ENCODE measurements at places on chromosomes 16 and 17.

- DNase-seq, result peak; percentile 79
These were observed 8.1 kb upstream of the CPNE2 start for GRCh38 chr16:57084257-57084770.

- no peak for DNase-seq
These were observed 14.4 kb upstream of the TIMP2 start for GRCh38 chr17:78939615-78940014.

GRCh38 chr16:77767211-77767610, 21.2 kb upstream of the VAT1L start:
- DNase-seq, result no peak

GRCh38 chr17:57419940-57420550, 163.7 kb downstream of the MSI2 start:
- DNase-seq, result no peak

- DNase-seq, result peak; percentile 92
These were observed 7.6 kb upstream of the NXPH3 start for GRCh38 chr17:49567871-49568694.

GRCh38 chr17:82240506-82241182, 11.8 kb downstream of the SLC16A3 start:
- DNase-seq, result no peak

GRCh38 chr17:35944151-35944550, 638 bp upstream of the LYZL6 start:
- DNase-seq, result no peak

- DNase-seq, result peak; percentile 54
These were observed 9.9 kb downstream of the FMNL1 start for GRCh38 chr17:45231481-45232116.

DNA sequence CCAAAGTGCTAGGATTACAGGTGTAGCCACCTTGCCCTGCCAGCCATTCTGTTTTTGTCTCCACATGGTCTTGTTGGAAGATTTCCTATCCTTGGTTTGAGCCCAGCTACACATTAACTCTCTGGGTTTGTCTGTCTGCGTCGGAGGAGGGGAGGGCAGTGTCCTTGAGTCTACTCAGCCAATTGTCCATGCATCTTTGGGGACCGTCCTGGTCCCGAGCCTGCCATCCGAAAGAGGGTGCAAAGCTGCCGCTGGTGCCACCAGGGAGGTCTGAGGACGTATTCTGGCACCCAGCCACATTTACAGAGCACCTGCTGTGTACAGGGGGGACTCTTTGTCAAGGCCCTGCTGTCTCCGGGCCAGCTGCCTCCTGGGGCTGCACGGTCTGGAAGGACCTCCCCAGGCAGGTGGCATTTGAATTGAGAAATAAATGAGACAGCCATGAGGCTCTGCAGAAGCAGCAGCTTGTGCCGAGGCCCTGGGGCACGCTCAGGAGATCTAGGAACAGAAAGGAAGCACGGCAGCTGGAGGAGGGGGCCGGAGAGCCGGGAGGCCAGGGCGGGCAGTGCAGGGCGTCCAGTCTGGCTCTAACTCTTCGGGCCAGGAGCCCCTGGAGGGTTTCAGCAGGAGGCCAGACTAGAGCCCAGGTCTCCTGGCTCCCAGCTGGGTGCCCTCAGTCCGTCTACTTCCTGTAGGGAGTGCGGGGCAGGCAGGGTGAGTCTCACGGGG, 1.5 kb downstream of the CYBA start:
- DNase-seq, result no peak

DNA sequence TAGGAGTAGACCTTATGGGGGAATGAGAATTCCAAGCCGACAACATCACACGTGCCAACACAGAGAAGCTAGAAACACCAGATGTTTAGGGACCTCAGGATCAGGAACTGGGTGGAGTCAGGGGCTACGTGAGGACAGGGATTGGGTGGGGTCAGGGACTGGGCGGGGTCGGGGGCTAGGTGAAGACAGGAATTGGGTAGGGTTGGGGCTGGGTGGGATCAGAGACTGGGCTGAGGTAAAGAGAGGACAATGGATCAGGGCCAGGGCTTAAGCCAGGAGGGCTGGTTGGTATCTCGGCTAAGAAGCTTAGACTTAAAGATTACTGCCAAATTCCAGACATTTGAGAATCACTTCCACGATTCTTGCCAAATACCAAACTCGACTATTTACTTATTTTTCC, 11.6 kb downstream of the TEKT5 start:
- peak; percentile 31 for DNase-seq

DNA sequence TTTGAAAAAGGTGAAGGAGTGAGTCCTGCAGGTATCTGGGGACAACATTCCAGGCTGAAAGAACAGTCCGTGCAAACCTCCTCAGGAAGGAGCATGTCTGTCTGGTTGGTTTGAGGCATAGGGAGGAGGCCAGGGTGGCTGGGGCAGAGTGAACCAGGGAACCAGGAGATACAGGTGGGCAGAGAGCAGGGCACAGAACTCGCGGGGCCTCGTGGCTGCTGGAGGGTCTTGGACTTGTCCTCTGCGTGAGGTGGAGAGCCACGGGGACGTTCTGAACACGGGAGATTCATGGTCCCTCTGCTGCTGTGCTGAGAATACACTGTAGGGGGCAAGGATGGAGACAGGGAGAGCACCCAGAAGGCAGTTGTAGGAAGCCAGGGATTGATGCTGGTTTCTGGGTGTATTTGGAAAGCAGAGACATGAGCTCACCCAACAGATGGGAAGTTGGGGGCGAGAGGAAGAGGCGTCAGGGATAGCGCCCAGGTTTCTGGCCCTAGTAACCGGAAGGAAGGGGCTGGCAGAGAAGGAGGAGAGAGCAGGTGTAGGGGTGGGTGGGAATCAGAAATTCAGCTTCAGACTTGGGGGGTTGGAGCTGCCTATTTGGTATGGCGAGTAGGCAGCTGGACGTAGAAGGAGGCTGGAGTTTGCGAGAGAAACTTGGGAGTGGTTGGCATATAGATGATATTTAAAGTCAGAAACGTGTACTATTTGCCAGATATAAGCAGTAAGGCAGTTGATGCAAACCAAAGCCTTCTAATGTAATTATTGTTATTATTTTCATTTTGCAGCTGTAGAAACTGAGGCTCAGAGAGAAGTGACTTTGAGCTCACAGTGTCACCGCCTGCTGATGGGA, at the start of gene CCL17:
Gene CCL17 (plus strand): TSS at position 803 of the 853 bp plus-strand sequence. CDS start 9,166 bp downstream, outside the sequence.
- DNase-seq, result no peak

- no peak for DNase-seq
These were observed 6.8 kb downstream of the MAPK8IP3 start for GRCh38 chr16:1712791-1713261.

DNA sequence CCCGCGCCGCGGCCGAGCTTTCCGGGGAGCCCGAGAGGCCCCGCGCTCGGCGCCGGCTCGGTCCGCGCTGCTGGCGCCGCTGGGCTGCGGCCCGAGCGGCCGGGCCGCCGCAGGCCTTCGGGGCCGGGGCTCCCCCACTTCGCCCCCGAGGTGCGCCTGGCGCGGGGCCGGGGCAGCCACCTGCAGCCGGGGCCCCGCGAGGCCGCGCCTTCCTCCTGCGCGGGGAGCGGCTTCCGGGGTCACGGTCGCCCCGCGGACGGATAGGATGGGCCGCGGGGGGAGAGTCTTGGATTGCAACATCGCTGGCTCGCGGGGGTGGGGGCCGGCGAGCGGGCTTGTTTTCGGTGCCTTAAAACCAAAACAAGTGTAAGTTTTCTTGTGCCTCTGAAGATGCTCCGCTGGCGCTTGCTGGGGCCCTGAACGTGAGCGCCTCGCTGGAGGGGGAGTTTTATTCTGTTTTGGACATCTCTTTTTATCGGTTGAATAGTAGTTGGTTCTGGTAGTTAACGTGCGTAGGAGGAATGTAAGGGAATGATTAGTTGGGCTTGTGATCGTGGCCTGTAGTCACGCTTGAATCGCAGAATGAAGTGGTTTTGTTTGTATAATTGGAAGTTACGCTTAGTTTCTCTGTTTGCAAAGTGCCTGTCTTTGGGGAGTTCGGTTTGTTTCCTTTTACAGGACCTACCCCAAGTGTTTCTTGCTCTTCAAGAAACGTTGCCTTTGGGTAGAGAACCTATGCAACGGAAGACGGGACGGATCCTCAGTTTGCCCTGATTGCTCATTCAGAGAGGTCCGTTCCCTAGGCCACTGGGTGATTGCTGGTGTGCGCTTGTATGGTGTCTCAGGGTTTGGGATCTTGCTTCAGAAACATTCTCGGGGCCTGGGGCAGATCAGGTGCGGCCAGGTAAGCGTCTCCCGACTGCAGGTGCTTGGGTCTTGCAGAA, 724 bp downstream of the UBE2I start:
- no peak for DNase-seq

DNA sequence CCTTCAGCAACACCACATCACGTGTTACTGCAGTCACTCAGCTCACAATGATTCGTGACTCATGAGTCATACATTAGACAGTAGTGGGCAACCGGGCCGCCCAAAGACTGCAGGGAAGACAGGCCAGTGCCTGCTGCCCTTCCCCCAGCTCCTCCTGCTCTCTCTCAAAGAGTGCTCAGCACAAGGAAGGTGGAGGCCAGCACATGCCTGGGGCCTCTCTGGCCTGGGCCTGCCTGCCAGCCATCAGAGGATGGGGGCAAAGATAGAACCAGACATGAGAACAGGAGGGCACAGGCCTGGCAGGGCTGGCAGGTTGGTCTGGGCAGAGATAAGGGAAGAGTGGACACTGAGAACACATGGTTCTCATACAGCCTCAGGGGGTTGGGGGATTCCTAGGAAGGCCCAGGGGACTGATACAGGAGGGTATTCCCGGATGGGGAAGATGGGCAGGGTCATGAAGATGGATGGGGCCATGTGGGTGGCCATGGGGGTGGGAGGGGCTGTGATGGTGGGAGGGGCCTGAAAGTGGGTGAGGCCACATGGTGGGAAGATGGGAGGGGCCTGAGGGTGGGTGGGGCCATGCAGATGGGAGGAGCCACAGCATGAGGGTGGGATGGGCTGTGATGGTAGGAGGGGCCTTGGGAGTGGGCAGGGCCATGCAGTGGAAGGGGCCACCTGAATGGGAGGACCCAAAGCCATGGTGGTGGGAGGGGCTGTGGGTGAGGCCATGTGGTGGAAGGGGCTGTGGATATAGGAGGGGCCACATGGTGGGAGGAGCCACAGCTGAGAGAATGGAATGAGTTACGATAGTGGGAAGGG, 29.0 kb downstream of the KATNB1 start:
- DNase-seq, result peak; percentile 92

GRCh38 chr16:52069866-52070265, 477.1 kb downstream of the TOX3 start:
- peak; percentile 15 for DNase-seq

- no peak for DNase-seq
These were observed 19.9 kb upstream of the ATP2C2 start for GRCh38 chr16:84348386-84348888.

GRCh38 chr16:4213737-4214136, 28.1 kb downstream of the SRL start:
- DNase-seq, result no peak

GRCh38 chr17:39951924-39952679, 10.7 kb upstream of the GSDMA start:
- DNase-seq, result no peak

DNA sequence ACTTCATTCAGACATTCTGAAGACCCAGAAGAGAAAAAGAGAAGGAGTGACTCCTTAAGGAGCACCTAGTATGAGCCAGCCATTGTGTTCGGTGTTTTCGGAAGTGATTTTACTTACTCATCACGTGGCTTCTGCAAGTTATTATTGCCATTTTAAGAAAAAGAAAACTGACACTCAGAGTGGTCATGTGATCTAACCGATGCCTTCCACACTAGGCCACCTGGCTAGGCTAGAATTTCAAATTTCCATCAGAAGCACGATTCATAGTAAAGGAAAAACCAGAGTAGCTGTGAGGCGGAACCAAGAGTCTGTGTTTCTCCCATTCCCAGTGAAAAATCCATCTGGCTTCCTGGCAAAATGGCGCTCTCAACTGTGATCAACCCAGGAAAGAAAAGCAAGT, 32.0 kb downstream of the GTF3C1 start:
- DNase-seq, result no peak

DNA sequence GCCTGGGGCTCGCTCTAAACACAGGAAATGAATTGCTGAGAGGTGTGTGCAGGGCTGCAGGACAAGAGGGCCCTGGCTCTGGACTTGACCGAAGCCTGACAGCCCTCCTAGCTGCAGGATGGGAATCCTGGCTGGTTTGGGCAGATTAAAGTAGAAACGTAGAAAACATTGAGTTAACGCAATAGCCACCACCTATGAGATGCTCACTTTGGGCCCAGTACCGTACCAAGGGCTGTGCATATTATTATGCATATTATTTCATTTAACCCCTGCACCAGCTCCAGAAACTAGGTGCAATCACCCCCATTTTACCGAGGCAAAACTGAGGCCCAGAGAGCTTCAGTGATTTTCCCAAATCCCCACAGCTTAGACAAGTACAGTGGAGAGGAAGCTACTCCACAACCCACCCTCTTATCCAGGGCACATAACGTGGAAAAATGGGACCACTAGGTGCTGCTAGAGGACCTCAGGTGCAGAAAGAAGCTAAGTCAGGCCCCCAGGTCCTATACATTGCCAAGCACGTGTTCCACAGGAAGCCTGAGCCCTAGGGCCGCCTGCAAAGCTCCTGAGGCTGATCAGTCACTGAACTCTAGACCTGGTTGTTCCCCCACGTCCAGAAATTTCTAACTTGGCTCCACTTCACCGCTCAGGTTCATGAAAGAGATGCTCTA, 79.2 kb downstream of the MYH11 start:
- DNase-seq, result peak; percentile 81

All from ELF-1 (cell line).